Posterior vena cava (tissue), 2 donors: ENCODE measurements at places on chromosomes 16 and 17. TPM values are rescaled to one million over a fixed set of nuclear protein-coding genes. Genes with fewer than 3 reads are reported as not detected.

USH1G gene
- total RNA-seq: not detected

PTX4 gene
- total RNA-seq: 0.14 TPM

ITGB3 gene
- 53.5 TPM for total RNA-seq

NLRC5 gene
- 37.8 TPM for total RNA-seq

MT3 gene
- not detected for total RNA-seq

ZFHX3 gene
- total RNA-seq: 40.8 TPM

MYCBPAP gene
- 0.69 TPM for total RNA-seq

MMP25 gene
- total RNA-seq: 5.6 TPM

CPD gene
- total RNA-seq: 39.8 TPM

SHISA9 gene
- total RNA-seq: not detected

KLHL10 gene
- total RNA-seq: 0.43 TPM

- peak; percentile 62 for DNase-seq
Measured at GRCh38 chr16:41439-42068, 11.9 kb downstream of the POLR3K start.

GRCh38 chr17:78176548-78177025 lies 8.2 kb downstream of the SYNGR2 start:
- peak; percentile 93 for DNase-seq

- no peak for DNase-seq
Measured at GRCh38 chr17:59287452-59287851, 44.0 kb upstream of the YPEL2 start.

GRCh38 chr17:55402374-55402773 lies 19.3 kb downstream of the MMD start:
- no peak for DNase-seq

- peak; percentile 91 for DNase-seq
Measured at GRCh38 chr16:79598348-79599181, 2.0 kb downstream of the MAF start.

DNA sequence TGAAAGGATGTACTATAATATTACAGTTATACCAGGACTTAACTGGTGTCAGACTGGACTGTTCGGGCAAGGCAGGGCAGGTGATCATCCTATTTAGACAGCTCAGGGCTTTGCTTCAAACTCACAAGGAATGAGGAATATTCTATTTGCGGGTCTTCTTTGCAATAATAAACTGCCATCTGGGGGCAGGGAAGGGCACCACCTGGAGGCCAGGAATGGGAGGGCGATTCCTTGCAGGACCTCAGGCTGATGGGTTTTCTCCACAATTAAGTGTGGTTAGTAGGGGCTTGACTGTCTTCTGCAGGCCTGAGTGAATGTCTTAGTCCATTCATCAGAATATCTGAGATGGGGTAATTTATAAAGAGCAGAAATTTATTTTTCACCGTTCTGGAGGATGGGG lies 424.1 kb downstream of the CA10 start:
- DNase-seq: no peak

- DNase-seq: peak; percentile 34
Measured at GRCh38 chr17:72697602-72698146, 394.8 kb downstream of the SLC39A11 start.

- DNase-seq: no peak
Measured at GRCh38 chr17:16888413-16889087, 83.4 kb downstream of the TNFRSF13B start.

- no peak for DNase-seq
Measured at GRCh38 chr16:79835194-79835593, 234.7 kb upstream of the MAF start.

- peak; percentile 98 for DNase-seq
Measured at GRCh38 chr16:75148311-75149195, at the start of gene ZFP1. TSS of gene ZFP1 (plus strand) at chr16:75148524. CDS start at chr16:75152952, 4,428 bp downstream.

- no peak for DNase-seq
Measured at GRCh38 chr17:48162946-48163506, 55.5 kb downstream of the SNX11 start.

- DNase-seq: no peak
Measured at GRCh38 chr16:23060458-23061320, 88.6 kb downstream of the USP31 start.

GRCh38 chr16:19132255-19132654 lies 18.5 kb downstream of the ITPRIPL2 start:
- no peak for DNase-seq

GRCh38 chr17:72075995-72076677 lies 44.7 kb upstream of the SOX9 start:
- DNase-seq: no peak

DNA sequence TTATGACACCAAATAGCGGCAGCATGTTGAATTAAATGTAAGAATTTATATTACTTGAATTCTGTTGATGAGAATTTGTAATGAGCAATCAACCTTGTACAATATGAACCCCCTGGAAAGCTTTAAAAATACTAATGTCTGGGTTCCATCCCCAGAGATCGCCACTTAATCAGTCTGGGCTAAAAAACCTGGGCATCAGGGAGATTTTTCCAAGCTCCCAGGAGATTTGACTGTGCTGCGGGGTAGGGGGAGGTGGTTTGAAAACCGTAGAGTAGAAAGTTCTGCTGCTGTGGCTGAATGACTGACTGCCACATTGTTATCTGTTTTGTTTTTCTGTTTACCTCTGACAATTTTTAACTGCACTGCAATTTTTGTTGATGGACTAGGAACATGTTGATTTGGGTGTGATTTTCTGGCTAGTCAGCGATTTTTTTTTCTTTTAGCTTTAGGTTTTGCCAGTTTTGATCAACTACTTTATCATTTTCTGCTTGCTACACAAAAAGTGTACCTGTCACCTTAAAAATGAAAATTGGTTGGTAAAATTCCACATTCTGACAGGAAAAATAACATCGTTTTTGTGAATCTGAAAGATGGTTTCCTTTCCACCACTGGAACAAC lies 79.3 kb downstream of the PCTP start:
- no peak for DNase-seq

GRCh38 chr17:40058186-40058784 lies 4.1 kb upstream of the MED24 start:
- no peak for DNase-seq

- no peak for DNase-seq
Measured at GRCh38 chr17:11503308-11504035, 94.8 kb upstream of the DNAH9 start.

- peak; percentile 71 for DNase-seq
Measured at GRCh38 chr16:22314661-22315626, 17.7 kb downstream of the POLR3E start.

- DNase-seq: no peak
Measured at GRCh38 chr17:12830777-12831247, 41.5 kb downstream of the ARHGAP44 start.

- no peak for DNase-seq
Measured at GRCh38 chr17:58411408-58411894, 5.9 kb downstream of the RNF43 start.

DNA sequence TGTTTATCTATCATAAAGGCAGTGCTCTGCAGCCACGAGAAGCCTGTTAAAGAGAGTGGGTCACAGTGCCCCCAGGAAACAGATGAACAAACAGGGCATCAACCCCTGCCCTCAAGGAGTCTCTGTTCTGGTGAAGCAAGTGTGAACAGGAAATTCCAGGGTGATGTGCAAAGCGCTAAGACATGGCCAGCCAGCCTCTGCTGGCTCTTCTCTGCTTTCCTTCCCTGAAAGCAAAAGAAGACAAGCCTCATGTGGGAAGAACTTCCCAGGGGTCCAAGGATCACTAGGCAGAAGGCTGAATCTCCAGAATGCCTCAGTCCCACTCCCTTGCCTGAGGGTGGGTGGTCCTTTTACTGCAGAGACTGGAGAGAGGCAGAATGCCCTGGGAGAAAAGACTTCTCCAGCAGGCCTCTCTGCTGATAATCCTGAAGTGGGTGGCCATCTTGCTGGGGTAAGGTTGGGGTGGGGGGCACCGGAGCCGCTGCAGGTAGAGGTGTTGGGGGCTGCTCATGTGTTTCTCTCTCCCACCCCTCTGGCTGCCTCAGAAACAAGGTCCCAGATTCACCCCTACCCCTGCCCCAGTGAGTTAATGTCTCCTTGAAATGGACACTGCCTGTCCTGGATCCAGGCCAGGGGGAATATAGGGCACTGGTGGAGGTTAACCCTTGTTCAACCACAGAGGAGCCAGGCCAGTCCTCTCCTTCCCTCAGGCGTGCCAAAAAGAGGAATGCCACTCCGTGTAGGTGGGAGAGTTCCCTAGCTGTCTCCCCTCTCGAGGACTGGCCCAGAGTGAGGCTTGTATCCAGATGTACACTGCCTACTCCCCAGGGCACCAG lies 2.4 kb downstream of the ANKRD13B start:
- DNase-seq: no peak

- no peak for DNase-seq
Measured at GRCh38 chr17:19009970-19010369, 5.4 kb upstream of the FAM83G start.

DNA sequence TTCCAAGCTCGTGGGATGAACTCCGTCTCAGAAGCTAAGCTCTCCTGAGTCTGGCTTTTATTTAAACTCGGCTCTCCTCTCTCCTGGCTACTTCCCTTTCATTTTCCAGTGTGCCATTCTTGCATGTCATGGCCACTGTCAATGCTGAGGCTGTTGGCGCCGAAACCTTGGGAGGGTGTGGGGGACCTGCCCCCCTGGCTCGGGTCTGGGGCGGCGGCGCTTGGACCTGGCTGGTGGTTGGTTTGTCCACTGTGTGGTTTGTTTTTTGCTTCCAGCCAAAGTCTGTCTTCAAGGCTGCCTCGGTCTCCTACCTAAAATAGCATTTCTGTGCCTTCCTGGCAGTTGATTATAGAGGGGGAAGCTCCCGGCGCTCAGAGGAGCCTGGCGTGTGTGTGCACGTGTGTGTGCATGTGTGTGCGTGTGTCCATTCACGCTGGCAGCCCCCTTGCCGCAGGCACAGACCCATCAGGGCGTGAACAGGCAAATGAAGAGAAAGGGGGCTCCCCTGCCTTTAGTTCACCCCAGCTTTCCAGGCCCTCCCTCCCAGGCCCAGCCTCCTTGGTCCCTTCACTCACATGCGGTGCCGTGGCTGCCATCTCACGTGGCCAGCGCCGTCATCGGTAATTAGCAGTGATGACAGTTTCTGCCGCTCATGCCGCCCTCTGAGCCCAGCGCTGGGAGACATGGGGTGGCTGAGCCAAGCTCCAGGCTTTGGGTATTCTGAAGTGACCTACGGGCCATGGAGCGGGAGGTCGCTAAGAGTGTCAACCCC lies 179.9 kb downstream of the SEC14L1 start:
- peak; percentile 92 for DNase-seq

DNA sequence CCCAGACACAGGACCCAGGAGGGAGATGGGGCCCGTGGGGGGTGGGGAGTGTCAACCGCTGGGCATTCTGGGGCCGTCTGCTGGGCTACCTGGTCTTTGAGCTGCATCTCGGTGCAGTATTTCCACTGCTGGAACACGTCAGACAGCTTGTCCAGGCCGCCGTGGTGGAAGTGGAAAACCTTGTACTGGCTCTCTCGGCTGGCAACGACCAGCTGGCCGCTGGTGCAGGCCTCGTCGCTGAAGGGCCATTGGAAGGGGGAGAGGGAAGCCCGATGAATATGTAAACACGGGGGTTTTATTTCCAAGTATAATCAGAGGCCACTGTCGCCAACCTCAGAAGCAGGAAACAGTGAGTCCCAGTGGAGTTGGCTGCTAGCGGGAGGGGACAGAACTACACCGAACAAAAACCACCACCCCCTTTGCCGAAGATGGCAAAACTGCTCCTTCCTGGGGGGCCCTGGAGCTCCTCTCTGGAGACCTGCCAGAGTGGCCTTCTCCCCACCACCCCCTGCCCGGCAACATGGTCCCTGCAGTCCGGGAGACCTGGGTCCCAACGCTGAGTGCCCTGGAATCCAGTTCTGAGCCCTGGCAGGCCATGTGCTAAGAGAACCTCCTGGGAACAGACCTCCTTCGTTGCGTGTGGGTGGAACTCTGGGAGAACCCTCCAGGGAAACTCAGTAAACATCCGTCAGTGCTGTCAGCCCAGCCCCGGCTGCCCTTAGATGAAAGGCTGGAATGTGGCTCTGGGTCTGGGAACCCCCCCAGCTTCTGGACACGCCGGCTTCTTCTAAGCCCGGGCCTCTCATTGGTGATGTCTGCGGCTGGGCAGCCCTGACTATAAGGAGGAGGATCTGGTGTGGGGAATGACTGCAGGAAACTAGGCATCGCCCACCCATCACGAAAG lies 84.1 kb downstream of the TBC1D16 start:
- DNase-seq: peak; percentile 83

DNA sequence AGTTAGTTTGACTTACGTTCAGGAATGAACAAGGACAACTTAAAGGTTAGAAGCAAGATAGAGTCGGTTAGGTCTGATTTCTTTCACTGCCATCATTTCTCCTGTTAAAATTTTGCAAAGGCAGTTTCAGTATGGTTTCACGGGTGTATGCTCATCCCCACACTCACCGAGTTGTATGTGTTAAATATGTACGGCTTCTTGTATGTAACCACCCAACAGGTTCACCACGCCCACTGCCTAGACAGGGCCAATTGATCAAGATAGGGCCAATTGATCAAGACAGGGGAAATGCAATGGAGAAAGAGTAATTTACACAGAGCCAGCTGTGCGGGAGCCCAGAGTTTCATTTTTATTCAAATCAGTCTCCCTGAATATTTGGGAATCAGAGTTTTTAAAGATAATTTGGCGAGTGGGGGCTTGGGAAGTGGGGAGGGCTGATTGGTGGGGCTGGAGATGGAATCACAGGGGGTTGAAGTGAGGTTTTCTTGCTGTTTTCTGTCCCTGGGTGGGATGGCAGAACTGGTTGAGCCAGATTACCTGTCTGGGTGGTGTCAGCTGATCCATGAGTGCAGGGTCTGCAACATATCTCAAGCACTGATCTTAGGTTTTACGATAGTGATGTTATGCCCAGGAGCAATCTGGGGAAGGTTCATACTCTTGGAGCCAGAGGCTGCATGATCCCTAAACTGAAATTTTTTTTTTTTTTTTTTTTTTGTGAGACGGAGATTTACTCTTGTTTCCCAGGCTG lies 62.4 kb upstream of the PLCG2 start:
- DNase-seq: peak; percentile 25

- DNase-seq: no peak
Measured at GRCh38 chr17:16106161-16106891, 106.7 kb downstream of the TTC19 start.

- DNase-seq: no peak
Measured at GRCh38 chr17:55190748-55191147, 74.0 kb upstream of the HLF start.

DNA sequence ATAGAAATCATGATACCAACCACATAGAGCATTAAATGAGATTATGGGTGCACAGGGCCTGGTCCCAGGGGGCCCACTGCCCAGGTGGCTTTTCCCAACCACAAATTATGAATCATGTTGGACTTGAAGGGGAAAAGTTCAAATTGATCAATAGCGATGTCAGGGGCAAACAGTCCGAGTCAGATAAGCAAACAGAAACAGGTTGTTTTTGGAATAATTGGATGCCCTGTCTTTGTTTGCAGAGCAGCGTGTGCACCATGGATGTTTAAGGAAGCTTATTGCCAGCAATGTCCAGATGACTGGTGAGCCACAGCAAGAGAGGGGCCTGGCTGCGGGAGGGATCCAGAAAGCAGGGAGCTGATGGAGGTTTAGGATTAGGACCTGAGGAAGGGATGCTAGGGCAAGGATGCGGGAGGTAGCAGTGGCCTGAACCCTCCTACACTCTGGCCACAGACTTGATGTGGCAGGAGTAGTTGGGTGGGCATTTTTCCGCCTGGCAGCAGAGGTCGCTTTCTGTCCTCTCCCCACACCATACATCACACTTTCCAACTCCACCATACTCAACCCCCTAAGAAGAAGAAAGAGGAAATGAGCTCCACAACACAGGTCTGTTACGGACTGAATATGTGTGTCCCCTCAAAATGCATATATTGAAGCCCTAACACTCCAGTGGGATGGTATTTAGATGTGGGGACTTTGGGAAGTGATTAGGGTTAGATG lies 266.4 kb upstream of the RPL38 start:
- no peak for DNase-seq
